ENCODE measurements at places on chromosomes 4 and X. TPM values are rescaled to one million over a fixed set of nuclear protein-coding genes. Genes with fewer than 3 reads are reported as not detected.

PLK4 gene
- 2.8 TPM for total RNA-seq

DNA sequence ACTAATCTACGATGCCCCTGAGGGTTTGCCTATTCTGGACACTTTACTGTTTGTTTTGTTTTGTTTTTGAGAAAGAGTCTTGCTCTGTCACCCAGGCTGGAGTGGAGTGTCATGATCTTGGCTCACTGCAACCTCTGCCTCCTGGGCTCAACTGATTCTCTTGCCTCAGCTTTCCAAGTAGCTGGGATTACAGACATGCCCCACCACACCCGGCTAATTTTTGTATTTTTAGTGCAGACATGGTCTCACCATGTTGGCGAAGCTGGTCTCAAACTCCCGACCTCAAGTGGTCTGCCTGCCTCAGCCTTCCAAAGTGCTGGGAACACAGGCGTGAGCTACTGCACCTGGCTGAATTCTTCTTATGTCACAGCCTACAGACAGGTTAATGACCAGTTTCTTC, 70.7 kb downstream of the MFAP3L start:
- DNase-seq, result no peak

GRCh38 chrX:144681501-144681900, 565.8 kb upstream of the SPANXN1 start:
- DNase-seq, result no peak

DNA sequence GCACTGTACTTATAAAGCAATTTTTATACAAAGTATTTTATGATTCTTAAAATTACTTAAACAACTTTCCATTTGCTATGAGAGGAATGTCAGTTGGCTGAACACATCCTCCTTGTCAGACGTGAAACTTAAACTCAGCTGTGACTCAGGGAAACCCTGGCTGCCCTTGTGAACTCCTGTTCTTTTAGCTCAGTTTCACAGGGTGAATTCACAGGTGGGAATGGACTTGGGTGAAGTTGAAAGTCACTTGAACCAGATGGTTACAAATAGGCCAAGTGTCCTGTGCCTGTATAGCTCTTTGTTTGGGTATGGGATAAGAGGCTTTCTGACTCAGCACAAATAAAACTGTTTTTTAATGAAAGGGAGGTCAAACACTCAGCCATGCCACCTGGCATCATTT, 67.4 kb upstream of the FAM47B start:
- no peak for DNase-seq

DNA sequence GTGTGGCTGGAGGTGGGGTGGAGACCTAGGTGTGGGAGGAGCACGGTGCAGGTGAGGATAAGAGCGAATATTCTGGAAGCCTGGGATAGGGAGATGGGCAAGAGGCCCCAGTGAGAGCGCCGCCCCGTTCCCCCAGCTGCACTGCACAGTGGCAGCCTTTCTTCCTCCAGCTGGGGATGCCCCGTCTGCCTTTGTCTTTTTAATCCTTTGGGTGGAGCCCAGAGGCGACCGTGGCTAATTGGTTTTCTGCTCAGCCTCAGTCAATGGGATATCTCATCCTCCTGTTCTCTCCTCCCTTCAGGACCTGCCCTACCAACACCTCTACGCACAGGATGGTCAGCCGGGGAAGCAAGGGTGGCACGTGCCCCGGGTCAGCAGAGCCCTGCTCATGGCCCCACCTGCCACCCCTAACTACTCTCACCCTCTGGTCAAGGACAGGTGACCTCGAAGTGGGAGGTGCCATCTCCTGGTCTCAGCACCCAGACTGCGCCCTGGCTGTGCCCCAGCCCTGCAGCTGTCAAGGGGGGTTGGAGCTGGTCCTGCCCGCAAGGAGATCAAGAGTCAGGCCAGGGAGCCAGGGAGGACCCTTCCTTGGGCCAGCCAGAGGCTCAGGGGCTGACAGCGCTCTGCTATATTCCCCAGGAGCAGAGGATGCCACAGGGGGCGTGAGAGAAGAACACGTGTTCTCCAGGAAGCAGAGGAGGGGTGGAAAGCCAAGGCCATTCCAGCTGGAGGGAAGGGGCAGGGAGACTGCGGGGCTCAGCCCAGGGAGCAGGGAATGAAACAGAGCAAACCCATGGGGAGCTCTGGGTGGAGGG, 64.0 kb downstream of the ADRA2C start:
- DNase-seq, result no peak

DNA sequence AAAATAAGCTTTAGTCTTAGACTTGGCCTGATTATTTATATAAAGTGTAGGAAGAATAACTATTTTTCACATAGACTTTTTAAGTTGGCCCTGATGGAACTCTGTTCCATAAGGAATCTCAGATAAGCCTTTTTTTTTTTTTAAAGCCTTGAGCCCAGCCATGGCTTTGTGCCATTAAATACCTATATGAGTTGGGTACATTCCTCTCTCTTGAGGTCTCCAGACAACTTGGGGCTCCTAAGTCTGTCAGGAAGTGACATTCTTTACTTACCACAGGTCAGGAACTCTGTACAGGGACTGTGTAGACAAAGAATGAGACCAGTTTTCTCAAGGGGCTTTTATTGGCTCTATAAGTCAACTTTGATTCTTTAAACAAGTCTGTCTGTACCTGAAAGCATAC, 27.1 kb upstream of the IGFBP7 start:
- DNase-seq, result no peak

DNA sequence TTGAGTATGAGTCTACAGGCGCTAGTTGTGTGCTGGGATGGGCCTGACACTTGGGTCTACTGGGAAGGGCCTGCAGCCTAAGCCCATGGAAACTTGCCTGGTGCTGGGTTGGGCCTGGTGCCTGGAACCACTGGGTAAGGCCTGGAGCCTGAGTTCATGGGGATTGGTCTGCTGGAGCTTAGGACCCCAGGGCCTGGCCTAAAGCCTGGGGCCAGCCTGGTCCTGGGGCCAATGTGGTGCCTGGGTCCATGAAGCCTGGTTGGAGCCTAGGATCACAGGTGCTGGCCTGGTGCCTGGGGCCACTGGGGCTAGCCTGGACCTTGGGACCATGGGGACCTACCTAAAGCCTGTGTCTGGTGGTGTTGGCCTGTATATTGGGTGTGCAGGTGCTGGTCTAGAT, 270.3 kb upstream of the GRIA3 start:
- no peak for DNase-seq

DNA sequence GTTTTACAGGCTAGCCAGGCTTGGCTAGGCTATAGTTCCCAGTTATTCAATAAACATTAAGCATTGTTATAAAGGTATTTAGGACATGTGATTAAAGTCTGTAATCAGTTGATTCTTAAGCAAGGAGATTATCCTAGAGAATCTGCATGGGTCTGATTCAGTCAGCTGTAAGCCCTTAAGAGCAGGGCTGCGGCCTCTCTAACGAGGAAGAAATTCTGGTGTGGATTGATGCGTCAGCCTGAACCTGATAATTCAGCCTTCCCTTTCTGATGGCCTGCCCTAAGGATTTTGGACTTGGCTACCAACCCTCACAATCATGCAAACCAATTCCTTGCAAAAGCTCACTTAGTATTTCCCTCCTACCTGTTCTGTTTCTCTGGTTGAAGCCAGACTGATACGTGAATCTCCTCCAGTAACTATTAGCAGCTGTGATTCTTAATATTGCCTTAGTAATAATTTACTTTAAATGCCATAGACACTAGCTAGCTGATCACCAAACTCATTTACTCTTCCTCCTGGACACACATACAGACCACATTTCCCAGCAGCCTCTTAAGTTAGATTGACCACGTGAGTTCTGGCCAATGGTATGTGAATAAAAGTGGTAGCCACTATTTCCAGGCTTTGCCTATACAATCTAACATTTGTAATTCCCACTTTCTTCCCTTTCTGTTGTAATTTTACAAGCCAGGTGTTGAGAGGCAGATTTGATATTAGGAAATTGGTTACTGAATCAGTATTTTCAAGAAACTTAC, 678.0 kb upstream of the INTU start:
- no peak for DNase-seq

DNA sequence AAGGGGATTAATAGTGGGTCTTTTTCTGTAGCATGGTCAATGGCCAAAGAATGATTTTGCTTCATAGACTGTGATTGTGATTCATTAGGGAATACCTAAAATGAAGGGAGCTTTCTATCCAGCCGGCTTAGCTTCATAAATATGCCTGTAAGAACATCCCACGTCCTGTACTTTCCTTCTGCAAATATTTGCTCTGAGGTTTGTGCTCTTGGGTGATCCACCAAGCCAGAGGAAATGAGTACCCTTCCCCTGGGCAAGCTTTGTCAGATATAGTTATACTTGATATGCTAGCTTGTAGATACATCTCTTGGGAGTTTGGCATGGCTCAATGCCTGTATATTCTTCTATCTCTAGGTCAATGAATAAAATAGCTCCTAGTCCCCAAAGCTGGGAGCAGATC, 28.2 kb upstream of the SPARCL1 start:
- no peak for DNase-seq

DNA sequence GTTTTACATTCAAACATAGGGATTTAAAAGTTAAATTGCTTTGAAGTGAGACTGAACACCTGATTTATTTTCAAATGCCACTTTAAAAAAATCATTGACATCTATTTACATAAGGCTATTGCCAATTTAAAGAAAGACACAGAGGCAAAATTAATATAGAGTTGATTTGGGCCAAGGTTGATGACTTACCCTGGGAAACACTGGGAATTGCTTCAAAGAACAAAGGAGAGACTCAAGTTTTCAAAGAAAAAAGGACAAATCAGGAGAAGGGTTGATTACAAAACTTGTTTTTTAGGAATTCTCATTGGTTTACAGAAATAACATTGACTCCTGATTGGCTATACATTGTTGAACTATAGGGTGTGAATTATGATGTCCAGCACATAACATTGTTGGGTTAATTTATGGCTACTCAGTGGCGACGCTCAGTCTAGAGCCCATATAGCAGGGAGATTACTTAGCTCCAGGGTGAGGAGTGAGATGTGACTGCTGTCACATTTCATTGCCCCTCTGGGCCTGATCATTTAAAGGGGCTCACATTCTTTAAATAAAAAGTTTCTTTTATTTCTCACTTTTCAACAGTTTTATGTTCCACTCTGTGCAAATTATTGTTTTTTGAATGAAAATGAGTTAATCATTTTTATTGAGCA, 184.6 kb downstream of the SPATA18 start:
- DNase-seq, result no peak

WAS gene
- total RNA-seq, result 102 TPM

NUP54 gene
- total RNA-seq, result 71.0 TPM

S100P gene
- not detected for total RNA-seq
